ENCODE measurements at places on chromosomes 7 and 10.

- no peak for DNase-seq
Observed at GRCh38 chr10:120161111-120161510, 268.6 kb downstream of the SEC23IP start.

DNA sequence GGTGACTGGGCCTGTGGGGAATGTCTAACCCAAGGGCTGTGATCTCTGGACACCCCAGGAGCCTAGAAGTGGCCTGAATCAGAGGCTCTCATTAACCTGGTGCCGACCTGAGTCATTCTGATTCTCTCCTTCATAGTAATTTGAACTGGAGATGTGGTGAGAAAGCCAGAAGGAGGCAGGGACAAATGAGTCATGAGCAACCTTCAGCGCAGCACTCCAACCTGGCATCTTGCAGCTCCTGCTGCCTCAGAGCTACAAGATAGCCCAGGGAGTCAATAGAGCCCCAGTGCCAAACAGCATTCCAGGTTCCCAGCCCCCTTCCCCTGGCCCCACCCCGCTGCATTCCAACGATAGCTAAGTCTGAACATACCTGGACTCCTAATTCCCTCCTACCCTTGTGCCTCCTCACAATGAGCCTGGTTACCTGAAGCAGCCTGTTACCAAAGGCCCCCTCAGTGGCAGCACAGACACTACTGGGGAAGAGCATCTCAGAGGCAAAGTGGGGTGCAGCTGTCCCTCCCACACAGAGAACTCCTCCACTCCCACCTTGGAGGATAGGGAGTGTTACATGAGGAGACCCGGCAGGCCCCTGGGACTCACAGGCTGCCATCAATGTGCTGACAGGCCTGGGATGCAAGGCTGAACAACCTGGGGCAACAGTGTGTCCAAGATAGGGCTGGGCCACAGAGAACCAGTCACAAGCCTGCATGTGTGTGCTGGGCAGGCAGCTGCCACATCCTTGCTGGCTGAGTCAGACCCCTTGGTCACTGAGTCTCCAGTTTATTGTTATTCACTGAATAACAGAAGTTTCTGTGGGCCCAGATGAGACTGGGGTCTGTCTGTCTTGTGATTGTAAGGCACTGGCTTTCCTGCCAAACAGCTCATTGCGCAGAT, 76.8 kb upstream of the LEP start:
- DNase-seq: no peak

- no peak for DNase-seq
Observed at GRCh38 chr7:27080844-27081436, 14.9 kb downstream of the HOXA1 start.

DNA sequence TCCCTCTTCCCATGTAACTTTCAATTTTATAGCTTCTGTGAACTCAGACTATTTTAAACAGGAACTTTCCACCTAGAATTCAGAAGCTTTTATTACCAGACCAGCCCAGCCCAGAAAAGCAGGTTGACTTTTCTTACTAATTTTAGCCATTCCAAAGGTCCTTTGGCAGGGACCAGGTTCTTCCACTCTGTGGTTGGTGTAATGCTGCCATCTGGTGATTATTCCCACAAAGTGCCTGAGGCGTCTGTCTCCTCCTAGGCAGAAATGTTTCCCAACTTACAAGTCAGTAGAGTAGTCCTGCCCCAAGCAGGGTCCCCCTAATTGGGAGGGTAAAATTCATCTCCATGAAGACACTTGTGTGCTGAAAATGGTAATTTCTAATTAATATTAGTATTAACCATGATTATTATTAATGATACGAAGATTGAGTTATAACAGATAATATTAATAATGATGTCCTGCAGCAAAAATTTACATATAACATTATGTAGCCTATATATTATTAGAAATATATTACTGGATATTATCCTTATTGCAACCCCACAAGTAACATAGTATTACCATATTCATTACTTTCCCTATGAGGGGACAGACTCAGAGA, 53.0 kb upstream of the PPP1R17 start:
- peak; percentile 54 for DNase-seq

GRCh38 chr7:159239028-159239427, 94.4 kb upstream of the VIPR2 start:
- DNase-seq: no peak

GRCh38 chr10:89344156-89344555, 16.4 kb downstream of the IFIT3 start:
- peak; percentile 25 for DNase-seq

- no peak for DNase-seq
Observed at GRCh38 chr7:101572156-101572555, 56.9 kb downstream of the MYL10 start.

GRCh38 chr7:152231089-152231488, 204.7 kb downstream of the KMT2C start:
- DNase-seq: no peak

GRCh38 chr10:126926568-126926967, 21.3 kb downstream of the DOCK1 start:
- no peak for DNase-seq

GRCh38 chr7:17640730-17641377, 299.4 kb downstream of the SNX13 start:
- DNase-seq: peak; percentile 49

GRCh38 chr7:137852108-137852507, 5.3 kb upstream of the DGKI start:
- no peak for DNase-seq

DNA sequence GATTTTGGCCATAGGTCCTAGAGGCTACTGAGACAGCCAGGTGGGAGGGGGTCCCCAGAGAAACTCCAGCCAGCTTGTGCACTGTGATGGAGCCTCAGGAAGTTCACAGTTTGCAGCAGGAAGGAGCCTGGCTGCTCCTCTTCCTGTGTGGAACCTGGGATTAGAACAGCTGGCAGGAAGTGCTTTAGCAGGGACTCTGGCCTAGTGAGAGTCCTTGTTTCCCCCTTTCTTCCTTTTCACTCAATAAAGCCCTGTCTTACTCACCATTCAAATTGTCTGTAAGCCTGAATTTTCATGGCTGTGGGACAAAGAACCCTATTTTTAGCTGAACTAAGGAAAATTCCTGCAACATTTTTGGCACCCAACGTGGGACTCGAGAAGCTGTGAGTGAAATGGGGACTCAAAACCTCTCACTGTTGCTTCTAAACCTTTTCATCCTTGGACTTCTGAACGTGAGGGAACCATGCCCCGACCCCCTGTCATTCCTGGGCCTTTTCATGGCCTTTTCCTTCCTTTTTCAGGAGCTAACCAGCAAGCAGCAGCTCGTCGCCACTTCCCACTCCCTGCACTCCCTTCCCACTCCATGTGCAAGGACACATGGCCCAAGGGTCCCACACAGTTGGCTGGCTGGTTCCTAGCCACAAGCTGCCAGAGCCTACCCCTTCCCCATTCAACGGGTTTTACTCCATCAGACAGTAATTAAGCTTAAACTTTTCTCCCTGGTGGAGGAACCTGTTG, 32.8 kb upstream of the SORCS3 start:
- no peak for DNase-seq

DNA sequence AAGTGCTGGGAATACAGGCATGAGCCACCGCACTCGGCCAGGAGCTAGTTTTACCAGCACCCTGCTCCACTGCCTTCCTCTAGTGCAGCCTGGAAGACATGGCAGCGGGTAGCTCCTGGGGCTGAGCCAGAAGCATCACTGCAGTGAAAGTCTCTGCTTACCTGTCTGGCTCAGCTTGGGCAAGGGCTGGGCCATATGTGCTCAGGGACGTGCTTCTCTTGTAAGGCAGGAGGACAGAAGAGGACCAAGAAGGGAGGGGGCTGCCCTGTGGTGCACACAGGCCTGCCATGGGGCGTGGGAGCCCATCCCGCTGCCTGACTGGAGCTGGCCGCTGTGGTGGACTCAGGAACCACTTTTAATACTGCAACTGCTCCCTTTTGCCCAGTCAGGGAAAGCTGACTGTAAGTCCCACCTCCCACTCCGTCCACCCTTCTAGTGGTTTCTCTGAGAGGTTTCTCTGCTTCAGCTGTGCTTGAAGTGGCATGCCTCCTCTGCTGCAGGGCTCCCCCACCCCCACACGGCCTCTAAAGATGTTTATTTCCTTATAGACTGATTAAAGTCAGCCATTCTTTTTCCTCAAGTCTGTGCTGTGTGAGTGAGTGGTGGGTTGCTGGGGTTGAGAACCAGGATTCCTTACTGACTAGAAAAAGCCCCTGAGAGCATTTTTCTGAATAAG, 25.3 kb upstream of the C10orf95 start:
- DNase-seq: no peak

GRCh38 chr7:106239406-106239805, 45.4 kb downstream of the NAMPT start:
- DNase-seq: no peak

- DNase-seq: no peak
Observed at GRCh38 chr10:89553064-89553734, 17.8 kb upstream of the SLC16A12 start.

DNA sequence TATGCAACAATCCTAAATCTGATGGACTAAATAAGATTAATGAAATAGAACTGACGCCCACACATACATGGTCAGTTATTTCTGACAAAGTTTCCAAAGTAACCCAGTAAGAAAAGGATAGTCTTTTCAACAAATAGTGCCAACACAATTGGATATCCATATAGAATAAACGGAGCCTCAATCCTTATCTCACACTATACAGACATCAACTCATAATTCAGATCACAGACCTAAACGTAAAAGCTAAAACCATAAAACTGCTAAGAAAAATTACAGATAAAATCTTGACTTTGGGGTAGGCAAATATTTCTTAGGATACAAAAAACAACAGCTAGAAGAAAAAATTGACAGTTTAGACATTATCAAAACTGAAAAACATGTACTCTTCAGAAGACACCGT, 8.5 kb downstream of the CACUL1 start:
- DNase-seq: no peak

DNA sequence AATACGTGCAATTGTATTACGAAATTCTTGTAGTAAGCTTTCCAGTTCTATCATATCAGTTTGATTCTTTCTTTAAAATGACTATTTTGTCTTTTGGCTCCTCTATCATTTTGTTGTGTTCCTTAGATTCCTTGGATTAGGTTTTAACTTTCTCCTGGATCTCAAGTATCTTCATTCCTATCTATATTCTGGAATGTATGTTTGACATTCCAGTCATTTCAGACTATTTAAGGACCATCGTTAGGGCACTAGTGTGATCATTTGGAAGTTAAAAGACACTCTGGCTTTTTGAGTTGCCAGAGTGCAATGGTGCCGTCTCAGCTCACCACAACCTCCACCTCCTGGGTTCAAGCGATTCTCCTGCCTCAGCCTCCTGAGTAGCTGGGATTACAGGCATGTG, 45.7 kb upstream of the SFTPD start:
- no peak for DNase-seq

DNA sequence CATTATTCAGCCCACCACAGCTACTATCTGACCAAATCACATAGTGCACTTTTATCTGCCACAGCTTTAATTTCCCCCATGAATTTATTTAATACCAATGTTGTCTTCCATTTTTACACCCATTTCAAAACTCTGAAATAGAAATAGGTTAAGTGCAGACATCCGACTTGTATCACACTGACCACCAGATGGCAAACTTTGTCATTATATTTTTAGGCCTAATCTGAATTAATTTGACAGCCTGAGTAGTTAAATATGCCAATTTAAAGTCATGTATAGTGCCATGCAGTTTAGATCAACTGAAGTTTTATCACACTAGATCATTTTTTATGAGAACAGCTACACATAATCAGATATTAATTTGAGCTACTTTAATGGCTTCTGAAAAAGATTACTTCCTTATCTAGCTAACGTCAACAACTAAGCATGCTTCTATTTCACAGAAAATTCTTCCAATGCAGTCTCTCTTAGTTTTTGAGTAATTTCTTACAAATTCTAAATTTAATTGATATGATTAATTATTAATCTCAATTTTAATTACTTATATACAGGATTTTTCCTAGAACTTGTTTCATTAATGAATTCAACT, 566.4 kb downstream of the GFRA1 start:
- DNase-seq: peak; percentile 11

GRCh38 chr7:150396851-150397260, 17.7 kb downstream of the ZNF775 start:
- DNase-seq: no peak

GRCh38 chr10:21399392-21400035, 126.0 kb downstream of the SKIDA1 start:
- no peak for DNase-seq

GRCh38 chr10:4107285-4107851, 322.4 kb upstream of the KLF6 start:
- peak; percentile 82 for DNase-seq

GRCh38 chr10:112045938-112046337, 137.6 kb downstream of the GPAM start:
- no peak for DNase-seq

DNA sequence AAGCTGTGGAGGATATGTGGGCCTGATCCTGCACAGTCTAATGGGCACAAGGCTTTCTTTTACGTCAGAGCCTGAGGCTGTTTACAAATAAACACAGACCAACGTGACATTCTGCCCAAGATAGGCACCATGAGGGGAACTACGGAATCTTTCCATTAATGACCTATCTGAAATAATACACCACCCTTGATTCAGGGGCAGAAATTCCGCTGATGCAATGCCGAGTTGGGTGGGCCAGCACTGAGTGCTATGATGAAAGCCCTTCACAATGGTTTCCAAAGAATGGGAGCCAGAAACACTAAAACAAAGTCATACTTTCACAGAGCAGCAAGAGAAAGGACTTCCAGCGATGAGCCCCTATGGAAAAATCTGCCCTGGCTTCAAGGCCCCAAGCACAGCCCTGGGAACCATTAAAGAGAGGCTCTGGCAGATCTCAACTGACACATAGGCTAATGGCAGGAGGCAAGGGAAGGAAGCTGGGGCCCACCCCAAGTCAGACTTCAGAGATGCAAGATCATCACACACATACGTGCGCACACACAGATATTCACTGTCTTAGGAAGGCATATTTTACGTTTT, 72.2 kb upstream of the DLX6 start:
- no peak for DNase-seq

GRCh38 chr7:142833174-142834048, 21.5 kb upstream of the EPHB6 start:
- DNase-seq: peak; percentile 60

- no peak for DNase-seq
Observed at GRCh38 chr7:102096706-102097427, 189.8 kb upstream of the SH2B2 start.

DNA sequence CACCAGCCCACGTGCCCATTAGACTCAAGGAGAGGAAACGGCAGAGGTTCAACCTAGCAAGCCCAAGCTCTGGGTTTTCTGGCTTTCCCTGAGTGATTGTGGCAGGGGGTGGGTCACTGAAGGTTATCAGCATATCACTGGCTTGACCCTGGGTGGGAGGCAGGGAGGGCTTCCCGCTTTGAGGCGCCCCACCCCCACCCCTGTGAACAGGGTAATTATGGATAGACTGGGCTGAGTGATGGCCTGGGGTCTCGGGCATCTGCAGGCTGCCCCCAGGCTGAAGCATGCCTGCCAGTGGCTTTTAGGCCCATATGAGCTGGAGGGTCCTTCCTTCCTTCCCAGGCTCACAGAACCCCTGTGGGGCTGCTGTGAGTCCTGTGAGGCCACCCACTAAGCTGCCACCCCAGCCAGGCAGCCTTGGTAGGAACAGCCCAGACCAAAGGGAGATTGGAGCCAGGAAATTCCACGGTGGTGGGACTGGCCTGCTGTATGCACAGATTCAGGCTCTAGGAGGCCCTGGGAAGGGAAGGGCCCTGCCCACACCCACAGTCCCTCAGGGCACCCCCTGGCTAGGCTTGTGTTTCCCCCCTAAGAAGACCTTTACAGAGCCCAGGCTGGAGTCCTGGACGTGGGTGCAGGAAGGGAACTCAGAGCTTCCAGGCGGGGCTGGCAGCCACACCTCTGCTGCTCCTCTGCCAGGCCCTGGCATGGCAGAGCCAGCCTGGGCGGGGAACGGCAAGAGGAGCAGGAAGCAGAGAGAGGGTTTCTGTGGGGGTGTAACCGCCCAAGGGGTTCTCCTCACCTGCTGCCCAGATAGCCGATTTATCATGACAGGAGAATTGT, 33.1 kb downstream of the GPRIN2 start:
- no peak for DNase-seq

All from inflammatory macrophage treated with lipopolysaccharide for 4 hours (primary cell).